Effector CD4-positive, alpha-beta T cell (primary cell): ENCODE measurements at places on chromosomes 2 and 18.

GRCh38 chr2:195612611-195613495 is 44.2 kb upstream of the SLC39A10 start:
- DNase-seq, result no peak

DNA sequence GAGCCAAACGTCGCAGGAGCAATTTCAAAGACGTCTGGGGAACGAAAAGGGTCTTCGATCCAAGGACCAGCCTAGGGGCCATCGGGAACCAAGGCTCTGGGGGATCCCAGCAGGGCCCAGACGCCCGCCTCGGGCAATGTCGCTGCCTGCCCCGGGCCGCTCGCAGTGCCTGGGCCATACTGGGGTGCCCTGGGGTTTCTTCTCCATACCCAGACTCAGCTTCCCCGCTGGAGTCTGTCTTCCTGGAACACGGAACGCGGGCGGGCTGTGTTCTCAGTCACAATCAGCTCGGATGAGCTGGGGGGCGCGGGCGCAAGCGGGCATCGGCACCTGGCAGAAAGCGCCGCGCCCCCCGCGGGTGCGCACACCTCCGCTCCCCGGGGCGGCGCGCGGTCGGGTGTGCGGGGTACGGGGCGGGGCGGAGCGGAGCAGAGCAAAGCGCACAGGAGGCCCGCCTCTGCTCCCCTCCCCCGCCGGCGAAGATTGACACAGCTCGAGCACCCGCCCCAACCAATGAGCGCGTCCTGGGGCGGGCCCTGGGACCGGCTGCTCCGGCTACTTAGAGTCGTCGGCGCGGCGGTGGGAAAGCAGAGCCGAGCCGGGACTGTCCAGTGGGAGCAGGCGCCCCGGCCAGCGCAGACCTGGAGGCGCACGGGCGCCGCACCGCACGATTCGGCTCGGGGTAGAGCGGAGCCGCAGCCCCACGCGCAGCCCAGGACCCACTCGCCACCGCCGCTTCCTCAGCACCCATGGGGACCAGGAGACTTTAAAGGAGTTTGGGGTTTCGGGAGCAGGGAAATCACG is at the start of gene LRATD1:
Gene LRATD1 (plus strand): TSS at position 585 of the 804 bp plus-strand sequence. CDS start 1,263 bp downstream, outside the sequence.
- DNase-seq, result no peak

DNA sequence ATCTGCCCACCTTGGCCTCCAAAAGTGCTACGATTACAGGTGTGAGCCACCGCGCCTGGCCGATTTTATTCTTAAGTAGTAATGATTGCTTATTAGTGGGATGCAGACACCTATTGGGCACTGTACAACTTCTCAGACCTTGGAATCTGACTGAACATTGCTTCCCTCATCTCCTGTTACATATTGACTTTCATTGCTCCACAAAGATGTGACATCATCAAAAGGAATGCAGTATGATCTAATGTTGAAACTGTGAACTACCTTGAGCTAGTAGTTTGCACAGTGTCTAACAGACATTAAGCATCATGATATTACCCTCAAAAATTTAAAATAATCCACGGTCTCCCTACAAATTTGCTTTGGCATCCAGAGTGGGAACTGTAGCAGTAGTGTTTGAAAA is 109.8 kb upstream of the SIX2 start:
- DNase-seq, result no peak

- DNase-seq, result no peak
These were observed 108.9 kb downstream of the CD226 start for GRCh38 chr18:69838620-69839411.

- no peak for DNase-seq
These were observed 107.7 kb downstream of the ATL2 start for GRCh38 chr2:38269421-38269820.

GRCh38 chr2:179954026-179954425 is 53.1 kb downstream of the CWC22 start:
- DNase-seq, result no peak

GRCh38 chr18:48629730-48630324 is 91.0 kb downstream of the CTIF start:
- no peak for DNase-seq

DNA sequence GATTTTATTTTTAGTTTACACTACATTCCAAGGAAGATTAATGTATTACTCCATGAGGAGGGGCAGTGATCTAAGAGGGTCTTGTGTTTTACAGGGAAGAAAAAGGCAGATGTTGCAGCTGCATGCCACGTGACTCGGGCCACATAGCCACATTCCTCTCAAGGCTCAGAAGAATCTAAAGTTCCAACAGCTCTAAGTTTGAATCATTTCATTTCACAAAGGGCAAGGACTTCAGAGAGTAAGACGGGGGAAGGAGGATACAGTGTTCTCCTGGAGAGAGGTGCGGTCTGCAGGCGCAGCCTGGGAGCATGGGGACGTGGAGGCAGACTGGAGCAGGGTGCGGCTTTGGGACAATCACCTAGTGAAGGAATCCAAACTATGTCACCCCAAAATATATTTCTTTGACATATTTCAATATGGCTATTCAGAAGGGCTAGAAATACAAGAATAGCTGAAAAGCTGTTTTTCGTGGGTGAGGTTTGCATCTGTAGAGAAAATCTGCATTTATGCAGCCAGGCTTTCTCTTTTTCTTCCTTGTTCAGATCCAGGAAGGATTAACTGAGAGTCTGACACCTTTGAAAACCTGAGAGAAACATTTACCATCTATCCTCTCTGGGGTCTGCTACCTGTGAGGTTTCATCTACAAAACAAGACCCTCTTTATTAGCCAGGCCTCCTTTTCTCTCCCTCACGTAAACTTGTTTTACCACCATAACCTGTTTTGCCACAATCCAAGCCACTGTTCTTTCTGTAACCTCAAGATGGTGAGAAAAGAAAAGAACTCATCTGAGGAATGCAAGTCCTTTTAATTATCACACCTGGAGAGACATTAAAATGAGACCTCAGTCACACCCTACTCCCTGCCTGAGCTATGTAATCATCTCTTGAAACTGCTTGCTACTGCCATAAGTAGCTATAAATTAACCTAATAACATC is 165.1 kb upstream of the NDUFV2 start:
- no peak for DNase-seq

DNA sequence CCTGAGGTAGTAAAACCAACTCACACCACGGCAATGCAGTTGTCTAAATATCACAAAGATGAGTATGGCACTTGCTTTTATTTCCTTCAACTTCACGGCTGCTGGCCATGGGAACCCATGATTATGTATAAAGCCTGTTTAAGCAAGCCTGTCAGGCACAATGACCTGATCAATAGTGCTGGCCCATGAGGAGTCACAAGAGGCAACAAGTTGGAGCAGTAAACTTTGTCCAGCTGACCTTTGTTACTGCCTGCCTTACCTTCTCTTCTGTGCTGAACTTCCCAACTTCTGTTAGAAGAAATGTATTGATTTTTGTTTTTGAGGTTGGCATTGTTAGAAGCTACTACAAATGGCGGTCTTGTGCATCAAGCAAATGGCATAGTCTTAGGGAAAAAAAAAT is 151.9 kb downstream of the RAB3GAP1 start:
- no peak for DNase-seq

GRCh38 chr2:149033716-149034115 is 4.8 kb upstream of the LYPD6B start:
- no peak for DNase-seq

GRCh38 chr2:144827404-144827803 is 307.5 kb upstream of the ZEB2 start:
- DNase-seq, result no peak

DNA sequence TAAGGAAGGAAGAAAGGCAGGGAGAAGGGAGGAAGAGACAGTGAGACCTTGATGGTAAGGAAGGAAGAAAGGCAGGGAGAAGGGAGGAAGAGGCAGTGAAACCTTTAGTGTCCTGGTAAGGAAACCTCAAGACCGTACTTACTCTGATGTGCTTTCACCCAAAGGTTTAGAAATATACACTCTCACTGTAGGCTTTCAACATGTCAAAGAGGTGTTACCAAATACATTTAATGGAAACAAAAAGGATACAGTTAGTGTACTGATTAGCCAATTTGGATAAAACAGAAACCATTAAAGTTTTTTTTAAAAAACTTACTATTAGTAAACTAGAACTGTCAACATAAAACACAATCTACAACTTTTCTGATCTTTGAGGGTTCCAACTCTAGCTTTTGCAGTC is 7.1 kb downstream of the FBXO15 start:
- no peak for DNase-seq

- no peak for DNase-seq
These were observed 159.0 kb downstream of the TMX3 start for GRCh38 chr18:68555879-68556301.

DNA sequence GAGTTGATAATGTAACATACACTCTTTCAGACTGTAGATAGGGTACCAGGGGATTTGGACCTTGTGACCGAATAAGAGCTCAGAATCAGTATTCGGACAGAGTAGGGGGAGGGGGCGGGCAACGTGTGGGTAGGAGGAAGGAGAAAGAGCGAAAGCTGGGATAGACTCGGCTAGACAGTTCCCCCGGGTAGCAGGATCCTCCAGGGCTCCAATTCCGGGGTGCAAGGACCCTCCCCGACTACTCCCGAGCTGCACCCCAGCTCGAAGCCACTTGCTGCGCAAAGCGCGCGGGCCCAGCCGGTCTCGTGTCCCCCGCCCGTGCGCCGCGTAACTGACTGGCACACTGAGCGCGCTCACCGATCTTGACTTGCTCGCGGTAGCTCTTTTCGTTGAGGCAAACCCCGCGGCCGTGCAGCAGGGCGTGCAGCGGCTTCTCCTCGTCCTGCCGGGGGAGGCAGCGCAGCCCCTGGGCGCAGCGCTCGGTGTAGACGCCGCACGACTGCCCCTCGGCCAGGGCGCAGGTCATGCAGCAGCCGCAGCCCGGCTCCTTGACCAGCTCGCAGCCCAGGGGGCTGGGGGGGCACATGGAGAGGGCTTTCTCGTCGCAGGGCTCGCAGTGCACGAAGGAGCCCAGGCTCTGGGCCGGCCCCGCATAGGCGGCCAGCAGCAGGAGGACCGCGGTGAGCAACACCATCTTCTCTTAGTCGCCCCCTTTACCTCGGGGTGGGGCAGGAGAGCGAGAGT is 1.1 kb downstream of the IGFBP5 start:
- DNase-seq, result no peak

GRCh38 chr2:160087854-160088745 is 25.7 kb upstream of the PLA2R1 start:
- no peak for DNase-seq

DNA sequence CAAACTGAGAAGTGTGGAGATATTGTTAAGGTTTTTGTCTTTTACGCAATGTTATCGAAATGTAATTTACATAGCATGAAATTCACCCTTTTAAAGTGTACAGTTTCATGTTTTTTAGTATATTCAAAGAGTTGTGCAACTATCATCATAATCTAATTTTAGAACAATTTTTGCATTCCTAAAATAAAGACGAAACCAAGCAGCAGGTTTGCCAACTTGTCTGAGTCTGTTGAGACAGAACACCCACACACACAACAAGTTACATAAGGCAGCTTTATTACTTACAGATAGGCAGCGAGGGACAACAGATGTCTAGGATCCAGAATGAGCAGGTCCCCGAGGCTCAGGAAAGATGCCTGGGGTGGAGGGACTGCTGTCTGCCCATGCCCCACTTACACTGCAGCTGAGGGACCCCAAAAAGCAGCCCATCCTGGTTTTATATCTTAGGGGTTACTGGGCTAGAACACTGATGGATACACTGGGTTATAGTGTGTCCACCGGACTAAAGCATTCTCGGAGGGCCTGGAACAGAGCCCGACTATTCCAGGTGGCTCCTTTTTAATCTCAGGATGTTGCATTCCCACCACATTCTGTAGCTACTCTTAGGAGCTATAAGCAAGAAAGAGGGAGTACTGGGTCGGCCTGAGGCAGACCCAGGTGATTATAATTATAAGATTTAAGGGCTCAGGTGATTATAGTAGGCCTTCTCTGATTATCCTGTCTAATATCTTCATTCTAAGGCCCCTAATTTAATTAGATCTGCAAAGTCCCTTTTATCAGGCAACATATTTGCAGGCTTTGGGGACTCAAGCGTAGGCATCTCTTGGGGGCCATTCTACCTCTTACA is 150.2 kb upstream of the DOK6 start:
- DNase-seq, result no peak

- DNase-seq, result no peak
These were observed 1.5 kb downstream of the INO80D start for GRCh38 chr2:206084439-206084869.

- no peak for DNase-seq
These were observed 11.1 kb downstream of the CYBRD1 start for GRCh38 chr2:171533331-171533730.

DNA sequence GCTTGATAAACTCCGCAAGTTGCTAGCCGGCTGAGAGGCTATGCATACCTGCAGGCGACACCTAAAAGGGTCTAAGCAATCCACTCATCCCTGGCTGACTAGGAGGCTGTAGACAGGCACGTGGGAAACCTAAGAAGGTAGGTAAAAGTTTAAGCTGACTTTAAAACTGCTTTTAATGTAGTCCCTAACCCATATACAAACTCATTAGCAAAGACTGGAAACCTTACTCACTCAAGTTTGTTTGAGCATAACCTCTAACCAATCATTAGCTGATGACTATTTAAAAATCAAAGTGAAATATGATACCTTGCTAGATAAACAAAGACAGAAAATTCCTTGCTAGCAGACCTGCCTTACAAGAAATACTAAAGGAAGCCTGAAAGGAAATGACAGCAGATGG is 106.4 kb downstream of the EXOC6B start:
- no peak for DNase-seq

GRCh38 chr2:67581751-67582150 is 184.6 kb downstream of the ETAA1 start:
- no peak for DNase-seq

DNA sequence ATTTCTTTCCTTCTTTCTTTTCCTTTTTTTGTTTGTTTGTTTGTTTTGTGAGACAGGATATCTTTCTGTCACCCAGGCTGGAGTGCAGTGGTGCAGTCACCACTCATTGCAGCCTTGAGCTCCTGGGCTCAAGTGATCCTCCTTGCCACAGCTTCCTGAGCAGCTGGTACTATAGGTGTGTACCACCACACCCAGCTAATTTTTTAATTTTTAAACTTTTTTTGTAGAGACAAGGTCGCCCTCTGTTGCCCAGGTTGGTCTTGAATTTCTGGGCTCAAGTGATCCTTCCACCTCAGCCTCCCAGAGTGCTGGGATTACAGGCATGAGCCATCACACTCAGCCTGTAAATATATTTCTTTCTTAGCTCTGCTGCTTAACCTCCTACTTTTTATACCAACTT is 83.4 kb upstream of the CYP20A1 start:
- DNase-seq, result no peak

- DNase-seq, result no peak
These were observed 8.7 kb downstream of the GYPC start for GRCh38 chr2:126664639-126665038.

DNA sequence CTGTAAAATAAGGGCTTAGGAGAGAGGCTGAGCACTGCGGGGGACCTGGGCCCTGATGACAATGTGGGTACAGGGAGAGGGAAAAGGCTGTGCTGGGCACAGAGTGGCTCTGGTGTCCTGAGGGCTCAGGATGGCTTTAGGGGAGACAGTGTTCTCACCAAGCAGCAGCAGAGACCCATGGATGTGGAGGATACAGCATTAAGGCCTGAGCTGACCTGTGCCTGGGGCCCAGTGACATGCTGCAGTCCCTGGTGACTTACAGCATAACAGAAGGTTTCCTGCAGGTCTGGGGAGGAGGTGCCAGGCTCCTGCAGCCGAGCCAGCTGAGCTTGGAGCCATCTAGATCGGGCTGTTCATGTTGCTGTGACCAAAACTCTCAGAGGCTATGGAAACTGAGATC is 191.3 kb upstream of the SMAD2 start:
- no peak for DNase-seq

GRCh38 chr18:79527656-79528315 is 132.1 kb downstream of the NFATC1 start:
- no peak for DNase-seq

GRCh38 chr2:56013475-56013874 is 89.9 kb upstream of the EFEMP1 start:
- DNase-seq, result no peak
